ENCODE measurements at places on chromosomes 3 and 15.

DNA sequence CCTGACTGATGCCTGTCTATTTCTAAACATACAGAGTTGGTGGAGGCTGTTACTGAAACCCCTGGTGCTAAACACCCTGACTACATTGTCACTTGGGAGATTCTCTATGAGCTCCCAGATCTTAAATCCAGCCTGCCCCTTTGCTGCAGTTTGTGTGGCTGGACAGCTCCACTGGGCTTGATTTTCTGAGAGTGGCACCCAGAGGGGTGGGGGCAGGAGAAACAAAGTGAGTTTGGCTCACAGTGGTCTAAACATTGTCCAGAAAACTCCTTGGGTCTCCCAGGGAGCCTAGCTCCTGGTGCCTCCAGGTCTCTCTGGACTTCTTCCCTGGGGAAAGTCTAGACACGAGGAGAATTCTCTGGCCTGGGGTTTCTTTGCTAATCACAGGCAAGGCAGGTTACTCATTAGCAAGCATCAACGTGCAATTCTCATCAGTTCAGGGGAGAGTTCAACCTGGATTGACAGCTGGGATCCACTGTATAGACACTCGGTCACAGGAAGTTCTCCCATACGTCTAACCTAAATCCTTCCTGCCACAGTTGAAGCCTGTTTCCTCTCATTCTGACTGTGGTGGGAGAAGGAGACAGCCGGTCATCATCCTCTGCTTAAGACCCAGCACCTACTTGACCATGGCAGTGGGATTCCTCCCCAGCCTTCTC, 7.1 kb upstream of the DLL4 start:
- DNase-seq, result no peak

GRCh38 chr3:178690571-178690970, 154.3 kb downstream of the KCNMB2 start:
- DNase-seq, result no peak

GRCh38 chr3:167843481-167843880, 108.0 kb downstream of the SERPINI1 start:
- DNase-seq, result no peak

GRCh38 chr3:27865731-27866130, 143.6 kb upstream of the EOMES start:
- no peak for DNase-seq

- no peak for DNase-seq
Observed at GRCh38 chr3:158765518-158766205, 33.4 kb upstream of the RARRES1 start.

DNA sequence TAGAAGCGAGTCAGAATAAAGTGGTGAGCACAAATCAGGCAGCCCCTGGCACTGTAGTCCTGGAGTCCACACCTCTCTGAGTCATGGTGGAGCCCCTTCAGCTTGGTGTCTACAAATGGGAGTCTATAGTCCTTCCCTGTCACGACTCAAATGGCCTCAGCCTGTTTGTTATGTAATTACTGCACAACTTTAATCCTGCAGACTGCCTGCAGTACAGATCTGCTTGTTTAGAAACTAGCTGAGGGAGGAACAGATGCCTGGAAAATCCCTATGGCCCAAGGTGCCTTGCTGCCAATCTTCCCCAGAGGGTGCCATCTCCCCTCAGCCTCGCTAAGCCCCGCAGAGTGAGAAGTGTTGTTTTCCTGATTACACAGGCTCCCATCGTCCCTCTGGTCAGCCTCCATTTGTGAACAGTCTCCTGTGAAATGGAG, 3.9 kb upstream of the CXCR6 start:
- no peak for DNase-seq

DNA sequence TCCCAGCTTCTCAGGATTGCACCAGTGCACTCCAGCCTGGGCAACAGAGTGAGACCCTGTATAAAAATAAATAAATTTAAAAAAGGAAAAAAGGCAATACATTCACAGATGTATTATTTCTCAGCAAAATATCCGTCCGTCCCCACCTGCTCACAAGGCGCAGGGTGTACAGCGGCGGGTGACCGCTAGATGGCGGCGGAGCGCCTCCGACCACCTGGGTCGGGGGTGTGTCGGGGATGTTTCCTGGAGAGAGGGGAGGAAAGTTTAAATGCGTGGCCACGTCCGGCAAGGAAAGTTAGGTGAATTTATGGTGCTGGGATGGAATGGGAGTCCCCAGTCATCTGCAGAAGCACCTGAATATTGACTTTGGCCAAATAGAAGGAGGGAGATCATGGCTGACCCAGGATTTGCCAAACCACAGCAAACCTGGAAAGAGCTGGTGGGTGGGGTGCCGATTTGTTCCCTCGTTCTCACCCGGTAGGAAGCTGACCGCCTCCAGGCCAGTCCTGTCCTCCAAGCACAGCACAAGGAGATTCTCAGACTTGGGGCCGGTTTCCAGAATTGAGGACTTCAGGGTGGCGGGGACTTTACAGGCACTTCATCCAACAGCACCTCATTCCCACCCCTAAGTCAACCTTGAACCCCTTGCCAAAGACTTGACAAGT, 88.3 kb downstream of the TMEM266 start:
- no peak for DNase-seq

GRCh38 chr3:109127553-109127952, 9.0 kb upstream of the C3orf85 start:
- no peak for DNase-seq

GRCh38 chr3:146969356-146969755, 364.2 kb upstream of the PLSCR5 start:
- DNase-seq, result no peak

- no peak for DNase-seq
Observed at GRCh38 chr15:80697075-80697685, 2.1 kb downstream of the ABHD17C start.

DNA sequence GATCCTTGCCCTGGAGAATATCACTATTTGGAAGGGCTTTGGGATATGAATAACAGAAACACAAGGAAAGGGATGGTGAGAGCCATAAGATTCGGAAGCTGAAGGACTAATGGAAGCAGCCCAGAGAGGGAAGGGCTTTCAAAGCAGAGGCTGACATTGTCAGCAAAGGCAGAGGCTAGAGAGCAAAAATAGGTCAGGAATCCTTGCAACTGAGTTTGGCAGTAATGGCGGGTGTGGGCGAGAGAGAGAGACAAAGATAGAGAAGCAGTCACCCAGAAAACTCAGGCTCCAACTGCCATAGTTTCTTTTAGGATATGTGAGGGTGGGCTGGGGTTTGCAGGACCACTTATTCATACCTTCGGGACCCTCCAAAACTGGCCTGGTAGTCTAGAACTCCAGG, 248.6 kb downstream of the OPA1 start:
- DNase-seq, result no peak

GRCh38 chr3:48268381-48268935, 27.6 kb downstream of the ZNF589 start:
- peak; percentile 20 for DNase-seq

- no peak for DNase-seq
Observed at GRCh38 chr3:56593455-56594158, 36.6 kb downstream of the CCDC66 start.

GRCh38 chr3:13023235-13023970, 49.8 kb downstream of the IQSEC1 start:
- no peak for DNase-seq

- no peak for DNase-seq
Observed at GRCh38 chr3:183486472-183486871, 58.1 kb upstream of the MCF2L2 start.

DNA sequence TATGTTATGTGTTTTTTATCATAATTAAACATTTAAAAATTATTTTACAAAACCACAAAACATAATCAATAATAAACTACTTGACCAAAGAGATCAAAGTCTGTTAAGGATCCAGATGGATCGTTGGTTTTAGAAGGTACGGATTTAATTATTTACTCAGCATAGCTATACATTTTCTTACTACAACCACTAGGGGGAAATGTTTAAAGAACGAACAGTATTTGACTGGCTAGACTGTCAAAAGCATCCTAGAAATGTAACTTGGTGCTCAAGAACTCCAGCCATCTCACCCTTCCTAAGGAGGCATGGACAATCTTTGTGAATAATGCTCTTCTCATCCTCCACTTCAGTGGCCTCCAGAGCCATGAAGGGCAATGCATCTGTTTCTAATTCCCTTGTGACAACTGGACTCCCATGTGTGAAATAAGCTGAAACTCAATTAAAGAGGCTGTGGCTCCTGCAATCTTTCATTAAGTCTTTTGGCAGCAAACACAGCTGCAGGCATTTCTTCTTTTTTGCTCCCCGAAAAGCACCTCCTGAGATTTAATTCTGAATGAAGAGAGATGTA, 94.7 kb upstream of the TUSC7 start:
- DNase-seq, result no peak

DNA sequence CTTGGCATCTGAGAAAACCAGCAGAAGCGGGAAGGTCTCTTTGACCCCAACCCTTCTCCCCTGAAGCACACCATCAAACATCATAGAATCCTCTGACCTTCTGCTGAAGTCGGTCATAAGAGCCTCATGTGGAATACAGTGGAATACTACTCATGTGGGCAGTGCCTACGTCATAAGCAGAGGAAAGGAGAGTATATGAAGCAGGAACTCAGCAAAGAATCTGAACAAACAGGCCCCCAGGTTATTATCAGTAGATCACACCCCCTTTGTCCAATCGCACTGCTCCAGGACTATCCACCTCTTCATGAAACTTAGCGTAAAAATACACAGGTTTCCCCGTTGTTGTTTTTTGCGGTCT, 394.1 kb upstream of the PROK2 start:
- DNase-seq, result no peak

- no peak for DNase-seq
Observed at GRCh38 chr3:69443457-69443920, 57.6 kb upstream of the FRMD4B start.

DNA sequence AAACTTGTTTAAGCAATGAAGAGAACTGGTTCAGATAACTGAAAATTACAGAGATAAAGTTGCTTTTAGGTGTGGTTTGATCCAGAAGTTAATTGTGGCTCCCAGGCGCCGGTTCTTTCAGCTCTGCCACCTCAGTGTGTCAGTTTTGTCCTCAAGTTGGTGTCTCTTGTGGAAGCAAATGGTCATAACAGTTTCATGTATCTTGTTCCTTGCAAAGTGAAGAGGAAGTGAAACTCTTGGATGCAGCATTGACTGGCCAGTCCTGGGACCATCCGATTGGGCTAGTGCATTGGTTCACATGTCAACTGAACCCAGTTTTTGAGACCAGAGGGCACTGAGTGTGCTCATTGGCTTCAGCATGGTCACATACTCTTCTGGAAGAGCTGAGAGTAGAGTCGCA, 181.4 kb upstream of the GRM7 start:
- DNase-seq, result no peak

GRCh38 chr3:150419076-150419868, 11.2 kb downstream of the TSC22D2 start:
- no peak for DNase-seq

DNA sequence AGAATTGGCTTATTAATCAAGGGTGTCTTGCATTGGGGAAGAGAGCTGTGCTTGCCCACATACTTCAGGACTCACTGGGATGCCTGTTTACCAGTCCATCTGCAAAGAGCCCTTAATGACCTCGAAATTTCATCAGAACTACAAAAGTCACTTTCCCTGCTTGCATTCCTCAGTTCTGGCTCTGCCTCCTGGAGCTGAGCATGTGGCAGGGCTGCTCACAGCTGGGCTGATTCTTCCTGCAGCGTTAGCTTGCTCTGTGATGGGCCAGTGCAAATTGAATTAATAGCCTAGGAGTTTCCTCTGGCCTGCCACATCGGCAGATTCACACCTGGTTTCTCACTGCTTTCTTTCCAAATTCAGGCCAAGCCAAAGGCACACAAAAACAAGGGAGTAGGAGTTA, 108.9 kb downstream of the DUT start:
- no peak for DNase-seq

DNA sequence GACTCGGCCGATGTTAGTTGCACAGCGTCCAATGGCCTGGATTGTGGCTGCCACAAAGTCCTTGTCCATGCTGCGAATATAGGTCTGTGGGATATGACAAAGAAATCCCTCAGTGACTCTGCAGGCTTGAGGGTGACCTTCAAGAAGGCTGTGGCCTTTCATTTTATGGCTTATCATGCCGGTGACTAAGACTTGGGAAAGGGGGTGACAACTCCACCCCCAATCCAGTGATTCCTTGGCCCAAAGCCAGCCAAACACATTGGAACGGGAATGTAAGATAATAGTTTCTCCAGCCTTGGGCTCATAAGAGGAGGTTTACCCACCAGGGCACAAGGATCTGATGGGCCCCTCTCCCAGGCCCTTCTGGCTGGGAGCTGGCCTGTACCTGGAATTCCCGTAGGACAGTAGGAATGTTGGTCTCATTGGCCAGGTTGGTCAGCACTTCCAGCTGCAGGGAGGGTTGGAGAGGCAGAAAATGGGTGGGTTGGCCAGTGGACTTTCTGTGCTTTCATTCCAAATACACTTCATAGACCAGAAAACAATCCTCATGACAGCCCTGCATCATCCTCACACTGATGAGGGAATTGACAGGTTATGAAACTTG, 30.7 kb upstream of the CPEB1 start:
- no peak for DNase-seq

DNA sequence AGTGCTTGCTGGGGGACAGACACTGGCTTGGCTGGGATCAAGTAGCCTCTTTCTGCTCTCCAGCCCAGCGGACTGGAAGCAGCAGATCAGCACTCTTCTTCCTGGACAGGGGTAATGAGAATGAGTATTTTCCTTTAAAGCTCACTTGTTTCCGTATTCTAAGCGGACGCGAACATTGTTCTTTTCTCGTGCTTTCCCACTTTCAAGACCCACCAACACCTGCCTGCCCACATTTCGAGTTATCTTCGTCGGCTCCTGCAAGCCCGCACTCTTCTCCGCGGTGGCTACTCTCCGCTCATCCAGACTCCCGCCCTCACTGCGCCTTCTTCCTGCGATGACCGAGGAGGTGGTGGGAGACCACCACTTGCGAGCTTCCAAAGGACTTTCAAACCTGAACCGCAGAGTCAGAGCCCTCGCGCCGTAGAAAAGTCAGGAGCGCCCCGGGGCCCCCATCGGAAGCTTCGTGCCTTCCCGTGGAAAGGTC, 1.6 kb upstream of the PPM1L start:
- DNase-seq, result no peak

GRCh38 chr3:63295356-63295755, 17.2 kb downstream of the SYNPR start:
- DNase-seq, result no peak
